ENCODE measurements at places on chromosomes 1 and 21.

DNA sequence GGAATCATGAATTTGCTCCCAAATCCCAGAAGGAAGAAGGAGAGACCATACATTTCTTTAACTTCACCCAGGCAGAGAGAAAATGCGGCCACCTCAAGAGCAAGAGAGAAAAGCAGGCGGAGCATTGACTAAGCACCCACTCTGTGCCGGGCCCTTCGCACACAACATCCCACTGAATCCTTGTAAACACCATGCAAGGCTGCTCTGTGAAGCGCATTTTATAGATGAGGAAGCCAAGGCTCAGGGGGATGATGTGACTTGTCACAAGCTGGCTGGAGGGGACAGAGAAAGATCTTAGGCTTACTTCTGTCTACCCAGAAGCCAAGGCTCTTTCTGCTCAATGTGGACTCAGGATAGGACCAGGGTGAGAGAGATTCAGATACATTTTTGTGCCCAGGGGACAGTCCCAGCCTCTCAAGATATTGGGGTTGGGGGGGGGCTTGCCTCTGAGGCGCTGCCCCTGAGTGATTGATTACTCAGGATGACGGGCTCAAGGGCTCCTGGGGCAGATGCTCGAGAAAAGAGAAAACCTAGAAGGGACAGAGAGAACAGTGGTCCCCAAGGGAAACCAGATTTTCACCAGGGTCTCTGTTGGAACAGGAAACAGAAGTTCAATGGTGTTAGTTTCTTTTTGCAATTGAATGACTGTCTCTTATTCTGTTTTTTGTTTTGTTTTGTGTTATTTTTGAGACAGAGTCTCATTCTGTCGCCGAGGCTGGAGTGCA is 19.5 kb downstream of the PADI2 start:
- no peak for DNase-seq

GRCh38 chr21:46214478-46215340 is 13.9 kb downstream of the LSS start:
- no peak for DNase-seq

GRCh38 chr1:197173571-197174507 is 27.4 kb upstream of the ASPM start:
- no peak for DNase-seq

- DNase-seq, result no peak
Observed at GRCh38 chr1:153515504-153516394, 20.0 kb downstream of the S100A6 start.

DNA sequence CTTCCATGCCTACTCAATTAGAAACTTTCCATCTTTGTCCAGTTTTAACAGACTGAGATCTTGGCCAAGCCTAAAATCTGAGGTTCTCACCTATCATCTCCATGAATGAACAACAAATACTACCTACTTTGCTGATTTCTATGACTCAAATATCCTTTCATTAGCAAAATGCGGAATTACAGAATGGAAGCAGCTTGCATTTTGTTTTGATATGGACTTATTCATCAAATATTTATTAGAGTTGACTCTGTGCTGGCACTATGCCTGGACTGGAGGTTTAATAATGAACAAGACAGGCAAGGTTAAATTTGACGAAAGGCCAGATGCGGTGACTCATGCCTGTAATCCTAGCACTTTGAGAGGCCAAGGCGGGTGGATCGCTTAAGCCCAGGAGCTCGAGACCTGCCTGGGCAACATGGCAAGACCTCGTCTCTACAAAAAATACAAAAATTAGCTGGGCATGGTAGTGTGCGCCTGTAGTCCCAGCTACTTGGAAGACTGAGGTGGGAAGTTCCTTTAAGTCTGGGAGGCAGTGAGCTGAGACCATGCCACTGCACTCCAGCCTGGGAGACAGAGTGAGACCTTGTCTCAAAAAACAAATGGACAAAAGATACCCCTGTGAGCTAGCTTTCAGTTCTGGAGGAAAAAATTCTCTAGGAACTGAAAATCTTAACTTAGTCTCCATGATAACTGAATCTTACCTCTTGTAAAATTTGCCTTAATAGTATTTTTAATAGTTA is 29.4 kb upstream of the SOD1 start:
- DNase-seq, result no peak

GRCh38 chr21:35027563-35028450 is 21.3 kb downstream of the RUNX1 start:
- no peak for DNase-seq

GRCh38 chr1:223067914-223068313 is 75.1 kb downstream of the TLR5 start:
- DNase-seq, result no peak

- DNase-seq, result no peak
Observed at GRCh38 chr21:31347435-31348032, 3.5 kb upstream of the TIAM1 start.

GRCh38 chr1:169892927-169893644 is 610 bp downstream of the SCYL3 start:
- no peak for DNase-seq

GRCh38 chr21:35599164-35599563 is 461.2 kb downstream of the SETD4 start:
- no peak for DNase-seq

- DNase-seq, result no peak
Observed at GRCh38 chr1:205521686-205522085, 17.2 kb downstream of the CDK18 start.

GRCh38 chr1:21647431-21648351 is 21.5 kb downstream of the RAP1GAP start:
- DNase-seq, result no peak

DNA sequence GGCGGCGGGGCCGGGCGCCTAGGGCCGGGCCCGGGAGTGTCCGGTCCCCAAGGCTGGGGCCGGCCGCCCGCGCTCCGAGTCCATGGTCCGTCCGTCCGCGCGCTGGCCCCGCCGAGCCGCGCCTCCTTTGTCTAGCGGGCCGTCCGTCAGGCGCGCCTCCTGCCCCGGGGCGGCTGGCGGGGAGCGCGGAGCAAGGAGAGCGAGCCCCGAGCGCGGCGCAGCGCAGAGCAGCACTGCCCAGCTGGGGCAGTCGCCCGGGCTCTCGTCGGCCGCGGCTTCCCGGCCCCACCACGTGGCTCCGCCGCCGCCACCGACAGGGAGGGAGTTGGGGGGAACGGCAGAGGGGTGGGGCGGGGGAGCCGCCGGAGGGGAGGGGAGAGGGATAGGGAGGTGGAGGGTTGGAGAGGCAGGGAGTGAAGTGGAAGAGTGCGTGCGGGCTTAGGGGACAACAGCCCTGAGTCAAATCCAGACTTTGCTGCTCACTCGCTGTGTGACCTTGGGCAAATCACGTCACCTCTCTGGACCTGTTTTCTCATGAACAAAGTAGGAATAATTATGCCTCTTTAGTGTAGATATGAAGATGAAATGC is at the start of gene NKAIN1:
Gene NKAIN1, minus strand, starts transcription at position 235 of the 589 bp plus-strand sequence. CDS start 340 bp downstream, outside the sequence.
- no peak for DNase-seq

- no peak for DNase-seq
Observed at GRCh38 chr1:229011022-229011421, 259.9 kb upstream of the RAB4A start.

GRCh38 chr1:201480231-201481003 is 11.4 kb upstream of the PHLDA3 start:
- peak; percentile 43 for DNase-seq

- DNase-seq, result no peak
Observed at GRCh38 chr1:12591267-12591938, 26.6 kb downstream of the DHRS3 start.

DNA sequence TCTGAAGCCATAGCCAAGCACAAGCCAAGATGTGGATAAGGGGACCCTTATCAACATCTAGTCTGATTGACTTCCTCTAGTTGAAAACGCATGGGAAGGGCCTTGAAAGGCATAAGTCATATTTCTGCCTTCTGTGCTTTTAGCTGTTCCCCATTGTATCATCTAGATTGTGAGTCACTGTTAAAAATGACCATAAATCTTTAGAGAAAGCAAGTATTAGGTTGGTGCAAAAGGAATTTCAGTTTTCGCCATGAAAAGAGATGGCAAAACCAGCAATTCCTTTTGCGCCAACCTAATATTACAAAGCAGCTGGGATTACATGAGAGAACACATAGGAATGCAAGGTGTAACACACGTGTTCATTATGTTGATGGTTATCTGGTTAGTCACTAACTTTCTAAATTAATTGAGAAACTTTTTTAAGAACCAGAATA is 63.6 kb downstream of the CLIC6 start:
- no peak for DNase-seq

- no peak for DNase-seq
Observed at GRCh38 chr1:39266269-39266668, 61.8 kb downstream of the MACF1 start.

- DNase-seq, result no peak
Observed at GRCh38 chr1:160251011-160251410, 11.3 kb downstream of the DCAF8 start.

DNA sequence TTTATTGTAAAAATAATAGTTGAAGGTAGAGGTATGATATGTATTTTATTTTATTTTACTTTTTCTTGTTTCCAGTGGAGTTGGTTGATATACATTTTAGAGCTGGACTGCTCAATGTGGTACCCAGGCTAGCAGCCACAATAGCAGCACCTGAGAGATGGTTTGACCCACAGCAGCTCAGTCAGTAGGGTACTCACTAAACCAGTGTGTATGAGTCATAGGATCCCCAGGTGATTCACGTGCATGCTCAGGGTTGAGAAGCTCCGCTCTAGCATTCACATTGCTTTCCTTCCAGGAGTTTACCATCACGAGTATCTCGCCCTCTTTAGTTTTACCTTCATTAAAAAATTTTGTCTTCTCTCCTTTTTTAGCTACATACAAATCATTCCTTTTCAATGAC is 96.0 kb upstream of the PAXBP1 start:
- no peak for DNase-seq

GRCh38 chr1:6918186-6918924 is 133.1 kb downstream of the CAMTA1 start:
- DNase-seq, result no peak

- no peak for DNase-seq
Observed at GRCh38 chr1:42000766-42001165, 82.0 kb upstream of the HIVEP3 start.

- DNase-seq, result no peak
Observed at GRCh38 chr1:1272341-1273208, 1.1 kb downstream of the UBE2J2 start.
